Brain pericyte (primary cell): ENCODE measurements at places on chromosomes 2 and 18.
A peak's percentile ranks its signal among the peaks of the same experiment; 100 is the strongest.

- no peak for DNase-seq
Observed at GRCh38 chr18:2053490-2054089, 517.7 kb downstream of the METTL4 start.

DNA sequence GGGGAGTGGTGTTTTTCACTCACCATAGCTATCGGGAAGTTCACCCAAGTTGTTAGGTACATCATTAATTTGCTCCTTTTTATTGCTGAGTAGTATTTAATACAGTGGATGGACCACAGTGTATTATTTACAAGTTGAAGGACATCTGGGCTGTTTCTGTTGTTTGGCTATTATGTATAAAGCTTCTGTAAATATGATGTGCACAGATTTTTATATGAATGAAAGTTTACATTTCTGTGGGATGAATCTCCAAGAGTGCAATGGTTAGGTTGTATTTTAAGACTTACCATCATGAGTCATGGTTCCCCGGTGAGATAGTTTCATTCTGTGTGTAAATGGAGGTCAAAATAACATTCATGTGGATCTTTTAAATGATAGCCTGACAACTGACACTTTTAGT is 337.4 kb downstream of the PTPRM start:
- peak; percentile 73 for DNase-seq

GRCh38 chr2:222569826-222570225 is 86.1 kb downstream of the FARSB start:
- no peak for DNase-seq

DNA sequence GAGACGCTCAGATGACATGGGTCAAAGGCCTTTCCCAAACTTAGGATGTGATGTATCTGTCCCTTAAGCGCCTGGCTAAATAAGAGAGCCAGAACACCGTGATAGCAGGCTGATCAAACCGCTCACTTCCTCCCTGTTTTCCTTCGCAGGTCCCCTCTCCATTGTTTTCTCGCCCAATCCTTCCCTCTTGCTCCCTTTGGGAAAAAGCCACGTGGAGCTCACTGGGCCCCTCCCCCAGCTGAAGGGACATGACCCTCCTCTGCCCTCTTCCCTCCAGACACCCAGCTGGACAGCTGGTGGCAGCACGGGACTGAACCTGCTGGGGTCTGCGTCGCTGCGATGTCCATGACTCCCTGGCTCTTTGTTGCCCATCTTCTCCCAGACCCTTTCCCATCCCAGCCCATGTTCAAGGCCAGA is 201.7 kb downstream of the TNS1 start:
- no peak for DNase-seq

- peak; percentile 83 for DNase-seq
Observed at GRCh38 chr2:237413777-237414661, at the start of gene COL6A3. Gene COL6A3 (minus strand): TSS chr2:237414164. CDS start chr2:237396817, 17,347 bp downstream.

DNA sequence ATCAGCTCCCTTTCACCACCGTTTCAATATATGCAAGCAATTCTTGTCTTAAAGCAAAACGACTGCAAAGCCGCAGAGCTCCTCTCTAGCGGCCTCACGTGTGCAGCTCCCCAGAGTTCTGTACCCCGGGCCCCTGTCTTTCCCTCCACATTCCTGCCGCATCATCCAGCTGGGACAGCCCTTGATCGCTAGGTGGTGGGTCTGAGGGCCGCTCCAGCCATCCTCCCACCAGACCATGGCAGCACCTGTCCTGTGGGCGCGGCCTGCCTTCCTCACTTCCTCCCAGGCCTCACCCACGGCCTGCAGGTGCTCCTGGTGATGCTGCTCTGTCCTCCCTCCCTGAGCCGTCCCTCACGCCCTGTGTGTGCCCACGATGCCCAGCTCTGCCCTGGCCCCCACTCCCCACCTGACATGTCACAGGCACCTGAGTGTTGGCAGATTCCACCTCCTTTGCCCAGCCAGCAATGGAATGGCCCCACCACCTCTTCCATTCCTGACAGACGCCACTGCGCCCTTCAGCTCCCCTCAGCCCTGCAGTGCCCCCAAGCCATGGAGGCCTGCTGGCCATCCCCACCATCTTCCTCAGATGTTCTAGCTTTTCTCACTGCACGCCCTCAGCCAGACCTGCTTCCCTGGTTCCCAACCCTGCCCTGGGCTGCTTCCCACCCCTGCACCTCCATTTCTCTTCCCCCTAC is 15.3 kb upstream of the ALLC start:
- DNase-seq: no peak

DNA sequence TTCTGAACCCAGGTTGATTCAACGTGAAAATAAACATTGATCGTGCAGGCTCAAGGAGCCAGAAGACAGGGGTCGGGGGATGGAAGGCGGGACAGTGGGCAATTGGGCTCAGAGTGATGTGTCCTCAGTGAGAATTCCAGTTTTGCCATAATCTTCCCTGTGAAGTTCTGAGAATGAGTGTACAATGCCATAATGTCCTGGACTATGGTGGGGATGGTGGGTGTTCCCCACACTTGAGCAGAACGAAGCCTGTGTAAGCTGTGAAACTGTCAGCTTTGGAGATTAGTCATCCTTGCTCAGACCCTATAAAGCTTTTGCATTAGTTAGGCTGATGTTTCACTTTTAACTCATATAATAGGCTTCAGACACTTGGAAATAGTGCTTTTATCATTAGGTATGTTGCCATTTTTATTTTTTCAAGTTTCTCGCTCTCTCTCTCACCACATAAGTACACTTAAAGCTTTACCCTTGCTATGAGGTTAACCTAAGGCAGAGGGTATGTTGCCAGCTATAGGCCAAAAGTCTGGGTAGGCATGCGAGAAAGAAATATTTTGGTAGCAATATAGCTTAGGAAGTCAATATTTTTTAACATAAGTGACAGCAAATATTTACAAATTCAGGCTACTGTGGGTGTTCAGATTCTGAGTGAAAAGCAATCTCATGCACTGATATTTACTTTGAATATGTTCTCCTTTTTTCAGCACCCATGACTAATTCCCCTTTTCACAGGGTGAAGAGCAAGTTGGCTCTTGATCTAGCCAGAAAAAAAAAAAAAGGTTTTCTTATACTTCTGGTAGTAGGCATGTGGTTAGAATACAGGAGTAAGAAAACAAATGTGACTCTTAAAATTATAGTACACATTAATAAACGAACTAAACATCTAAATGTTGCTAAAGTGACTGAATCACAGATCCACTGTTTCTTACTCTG is 47.2 kb downstream of the CDC42EP3 start:
- DNase-seq: no peak

GRCh38 chr2:173938700-173939384 is 26.3 kb downstream of the SP3 start:
- no peak for DNase-seq

- no peak for DNase-seq
Observed at GRCh38 chr2:146764301-146764700, 1080.5 kb upstream of the ACVR2A start.
